ENCODE measurements at places on chromosomes 12 and 14. TPM values are rescaled to one million over a fixed set of nuclear protein-coding genes. Genes with fewer than 3 reads are reported as not detected.

The PTGER2 gene
- polyA plus RNA-seq = 0.72 TPM

The RTL1 gene
- polyA plus RNA-seq = 60.5 TPM

The OASL gene
- polyA plus RNA-seq = not detected

The NKX2-1 gene
- not detected for polyA plus RNA-seq

The LRP6 gene
- 32.0 TPM for polyA plus RNA-seq

The PTPRB gene
- 12.7 TPM for polyA plus RNA-seq

The TEX22 gene
- 0.90 TPM for polyA plus RNA-seq

The GOLT1B gene
- 38.2 TPM for polyA plus RNA-seq

The NOXRED1 gene
- 0.32 TPM for polyA plus RNA-seq

The FAIM2 gene
- polyA plus RNA-seq = 7.9 TPM

The GDF3 gene
- polyA plus RNA-seq = not detected

The IFNG-AS1 gene
- polyA plus RNA-seq = 0.15 TPM

The ZCRB1 gene
- polyA plus RNA-seq = 82.4 TPM

The IL23A gene
- 0.34 TPM for polyA plus RNA-seq

The ACSM4 gene
- 0.09 TPM for polyA plus RNA-seq

The PZP gene
- 0.68 TPM for polyA plus RNA-seq

The NR1H4 gene
- not detected for polyA plus RNA-seq

The ANO4 gene
- 0.78 TPM for polyA plus RNA-seq

The KCNK10 gene
- not detected for polyA plus RNA-seq

The BCL2L14 gene
- polyA plus RNA-seq = not detected

The KRT78 gene
- polyA plus RNA-seq = not detected

The PA2G4 gene
- polyA plus RNA-seq = 111 TPM

The LRP1-AS gene
- 0.77 TPM for polyA plus RNA-seq

The ARF3 gene
- 42.5 TPM for polyA plus RNA-seq

The CCDC38 gene
- 0.62 TPM for polyA plus RNA-seq

The DDN gene
- polyA plus RNA-seq = 33.6 TPM

The OTX2 gene
- not detected for polyA plus RNA-seq

The AMN gene
- polyA plus RNA-seq = 0.16 TPM

The FAM234B gene
- 4.0 TPM for polyA plus RNA-seq

The RBP5 gene
- 2.4 TPM for polyA plus RNA-seq

The CPM gene
- 2.5 TPM for polyA plus RNA-seq

Measured in forelimb muscle (tissue), 1 donor.